Iris pigment epithelial cell (primary cell): ENCODE measurements at places on chromosomes 3 and 15.
A peak's percentile ranks its signal among the peaks of the same experiment; 100 is the strongest.

DNA sequence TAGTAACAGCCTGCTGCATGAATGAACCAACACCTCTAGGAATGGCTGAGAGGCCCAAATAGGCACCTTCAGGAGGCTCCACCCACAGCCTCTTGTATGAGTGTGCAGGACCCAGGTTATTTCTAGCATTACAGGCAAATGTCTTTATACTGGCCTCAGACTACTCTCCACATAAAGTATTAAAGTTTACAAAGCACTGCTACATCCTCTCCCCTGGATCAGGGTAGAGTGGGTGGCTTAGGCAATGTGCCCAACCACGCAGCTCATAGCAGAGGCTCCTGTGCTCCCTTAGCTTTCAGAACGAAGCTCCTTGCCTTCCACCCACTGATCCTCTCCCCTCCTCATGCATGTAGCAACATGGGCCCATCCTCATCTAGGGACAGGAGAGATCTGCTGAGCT lies 16.3 kb downstream of the TMEM43 start:
- DNase-seq = peak; percentile 26

GRCh38 chr15:97482521-97482920 lies 478.0 kb upstream of the ARRDC4 start:
- DNase-seq = no peak

- DNase-seq = no peak
Observed at GRCh38 chr3:177681156-177681555, 483.9 kb upstream of the TBL1XR1 start.

DNA sequence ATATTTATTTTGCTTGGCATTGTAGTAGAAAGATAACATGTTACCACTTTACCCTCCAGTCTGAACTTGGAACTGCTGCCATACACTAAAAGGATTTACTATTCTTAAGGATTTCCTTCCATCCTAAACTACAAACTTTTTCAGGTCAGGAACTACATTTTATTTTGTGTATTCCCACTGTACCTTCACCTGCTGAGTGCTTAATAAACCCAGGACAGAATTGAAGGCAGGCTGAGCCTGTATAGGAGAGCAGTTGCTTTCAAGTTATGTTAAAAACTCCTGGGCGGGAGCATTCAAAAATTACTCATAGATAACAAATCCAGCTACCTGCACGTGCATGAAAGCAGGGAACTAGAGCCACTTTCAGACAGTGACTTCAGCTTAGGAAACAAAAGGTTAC lies 58.3 kb downstream of the CACNA1D start:
- no peak for DNase-seq

DNA sequence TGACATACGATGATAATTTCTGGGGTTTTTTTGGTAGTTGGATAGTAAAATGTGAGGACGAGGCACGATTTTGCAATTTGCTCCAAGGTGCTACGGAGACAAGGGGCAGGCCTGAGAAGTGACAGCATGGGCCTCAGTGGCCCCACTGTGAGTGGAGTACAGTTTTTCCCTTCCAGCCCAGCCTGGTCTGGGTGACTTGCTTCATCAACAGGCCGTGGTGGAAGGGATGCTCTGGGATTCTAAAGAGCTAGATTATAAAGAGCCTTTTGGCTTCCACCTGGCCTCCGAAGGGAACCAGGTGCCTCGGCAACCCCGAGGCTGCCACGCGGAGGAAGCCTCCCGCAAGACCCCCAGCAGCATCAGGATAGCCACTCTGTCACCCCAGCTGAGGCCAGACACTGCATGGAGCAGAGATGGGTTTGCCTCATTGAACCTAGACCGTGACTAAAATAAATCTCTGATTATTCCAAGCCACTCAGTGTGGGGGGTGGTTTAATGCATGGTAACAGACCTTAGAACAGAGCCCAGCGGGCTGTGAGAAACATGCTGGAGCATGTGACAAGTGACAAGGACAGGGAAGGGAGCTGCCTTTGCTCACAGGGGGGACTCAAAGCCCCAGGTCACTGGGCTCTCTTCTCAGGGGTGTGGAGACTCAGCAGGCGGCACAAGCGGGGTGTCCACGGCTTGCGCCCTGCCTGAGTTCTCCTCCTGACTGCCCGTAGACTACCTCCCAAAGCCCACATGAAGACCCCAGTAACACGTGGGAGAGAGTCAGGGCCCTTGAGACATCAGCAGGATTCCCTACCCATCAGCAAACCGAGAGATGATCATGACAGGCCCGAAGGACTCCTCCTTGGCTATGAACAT lies 22.6 kb upstream of the SLC41A3 start:
- no peak for DNase-seq

GRCh38 chr3:152280539-152280938 lies 11.8 kb downstream of the MBNL1 start:
- DNase-seq = no peak

- no peak for DNase-seq
Observed at GRCh38 chr15:45346381-45346780, 32.0 kb downstream of the GATM start.

DNA sequence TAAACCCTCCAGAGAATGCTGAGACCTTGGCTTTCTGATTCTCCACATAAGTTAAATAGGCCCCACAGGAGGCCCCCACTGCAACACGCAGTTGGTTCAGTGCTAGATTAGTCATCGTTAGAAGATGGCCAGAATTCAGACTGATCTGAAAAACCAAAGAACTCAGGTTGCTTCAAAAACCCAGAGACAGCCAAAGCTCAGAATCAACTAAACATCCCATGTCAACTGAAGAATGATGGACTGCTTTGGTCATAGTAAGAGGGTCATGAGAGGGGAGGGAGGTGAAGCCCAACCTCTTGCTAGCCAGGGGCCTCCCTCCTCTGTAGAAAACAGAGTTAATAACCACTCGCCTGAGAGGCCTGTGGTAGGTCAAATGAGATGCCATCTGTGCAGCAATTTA lies 93.1 kb downstream of the AKAP13 start:
- peak; percentile 83 for DNase-seq

DNA sequence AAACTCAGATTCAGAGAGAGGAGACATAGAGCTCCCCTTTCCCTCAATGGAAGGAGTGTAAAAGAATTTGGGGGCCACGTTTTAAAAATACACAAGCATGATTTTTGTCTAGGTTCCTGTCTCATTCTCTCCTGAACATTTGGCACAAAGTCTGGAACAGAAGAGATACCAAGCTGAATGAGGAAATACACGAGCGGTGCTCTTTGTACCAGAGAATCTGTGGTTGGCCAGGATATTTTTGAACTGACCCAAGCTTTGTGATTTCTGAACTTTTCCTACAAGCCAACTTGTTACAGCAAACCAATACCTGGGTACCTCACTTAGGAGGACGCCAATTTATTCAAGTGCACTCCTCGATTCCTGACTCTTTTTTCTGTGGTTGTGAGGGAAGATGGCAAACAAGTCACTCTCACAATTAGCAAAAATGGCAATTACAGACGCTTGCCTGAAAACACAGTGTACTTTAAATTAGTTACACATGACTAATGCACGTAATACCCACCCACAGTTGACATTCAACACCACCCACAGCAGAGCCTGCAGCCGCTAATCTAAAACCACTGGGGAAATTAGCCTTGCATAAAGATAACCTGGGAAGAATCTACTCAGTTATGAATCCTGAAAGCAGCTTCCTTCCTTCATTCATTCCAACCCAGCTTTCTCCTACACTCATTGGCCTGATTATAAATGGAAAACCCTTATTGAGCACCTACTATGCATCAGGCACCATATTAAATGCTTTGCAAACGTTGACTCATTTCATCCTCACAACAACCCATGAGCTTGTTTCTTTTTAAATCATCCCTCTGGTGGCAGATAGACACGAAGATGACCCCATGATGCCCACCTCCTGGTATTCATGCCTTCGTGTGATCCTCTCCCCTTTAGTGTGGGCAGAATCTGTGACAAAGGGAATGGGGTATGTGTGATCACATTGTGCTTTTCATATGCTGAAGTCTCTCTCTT lies 293.5 kb downstream of the KBTBD8 start:
- no peak for DNase-seq

GRCh38 chr3:69535613-69536012 lies 149.7 kb upstream of the FRMD4B start:
- no peak for DNase-seq

DNA sequence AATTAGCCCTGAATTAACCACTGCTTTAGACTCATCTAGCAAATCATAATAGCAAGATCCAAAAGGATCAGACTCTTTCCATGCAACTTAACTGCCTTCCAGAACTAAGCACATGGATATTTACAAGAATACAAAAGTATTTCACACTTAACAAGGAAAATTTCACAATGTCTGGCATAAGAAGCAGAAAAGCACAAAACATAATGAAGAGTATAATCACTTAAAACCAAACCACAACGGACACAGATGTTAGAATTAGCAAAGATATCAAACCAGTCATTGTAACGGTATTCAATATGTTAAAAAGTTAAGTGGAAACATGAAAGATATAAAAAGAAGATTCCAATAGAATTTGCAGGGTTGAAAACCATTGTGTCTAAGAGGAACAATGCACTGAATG lies 51.5 kb upstream of the COL6A6 start:
- DNase-seq = no peak

GRCh38 chr3:170961616-170962400 lies 53.4 kb upstream of the EIF5A2 start:
- peak; percentile 46 for DNase-seq

DNA sequence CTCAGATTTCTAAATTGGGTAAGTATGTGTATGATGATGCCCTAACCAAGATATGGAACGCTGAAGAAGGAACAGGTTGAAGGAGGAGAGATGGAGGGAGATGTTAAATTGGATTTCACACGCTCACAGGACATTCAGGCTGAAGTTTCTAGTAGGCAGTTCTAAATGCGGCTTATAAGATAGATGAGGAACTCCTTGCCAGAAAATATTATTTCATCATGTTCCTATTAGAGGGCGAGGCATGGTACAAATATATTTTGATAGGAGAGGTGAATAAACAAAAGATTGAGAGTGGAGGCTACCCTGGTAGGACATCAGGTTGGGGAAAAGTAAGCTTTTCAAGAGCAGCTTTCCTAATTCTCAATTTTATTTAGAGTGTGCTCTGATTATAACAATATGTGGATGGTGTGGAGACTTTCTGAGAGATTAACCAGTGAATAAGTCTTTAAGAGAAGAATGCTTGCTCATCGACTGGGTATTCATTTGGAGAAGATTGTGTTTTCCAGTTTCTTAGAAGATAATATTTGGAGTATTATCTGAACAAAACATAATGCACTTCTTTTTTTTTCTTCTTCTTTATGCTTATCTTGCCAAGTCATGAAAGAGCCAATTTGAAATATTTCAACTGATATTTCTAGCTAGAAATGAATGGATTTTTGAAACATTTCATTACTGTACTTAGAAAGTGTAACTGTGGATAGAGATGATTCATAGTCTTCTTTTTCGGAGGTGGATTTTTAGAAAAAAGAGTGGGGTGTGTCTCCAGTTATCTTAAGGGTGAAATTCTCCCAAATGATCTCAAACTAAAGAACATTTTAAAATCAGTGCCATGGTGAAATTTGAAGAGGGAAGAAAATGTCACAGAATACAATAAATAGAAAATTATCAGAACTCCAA lies 88.5 kb downstream of the B3GALNT1 start:
- DNase-seq = no peak

DNA sequence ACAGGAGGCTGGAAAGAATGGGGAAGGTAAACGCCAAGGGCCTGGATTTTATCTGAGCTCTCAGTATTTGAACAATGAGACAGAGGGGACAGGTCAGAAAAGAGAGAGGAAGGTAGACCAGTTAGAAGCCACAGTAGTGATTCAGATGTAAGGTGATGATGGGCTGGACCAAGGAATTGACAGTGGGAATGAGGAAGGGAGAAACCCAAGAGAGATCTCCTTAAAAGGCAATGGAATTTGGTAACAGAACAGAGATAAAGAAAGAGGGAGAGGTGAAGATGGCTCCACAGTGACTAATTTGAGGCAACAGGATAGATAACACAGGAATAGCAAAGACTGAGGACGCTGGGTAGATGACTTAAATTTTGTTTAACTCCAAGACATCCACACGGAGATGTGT lies 11.4 kb upstream of the HEG1 start:
- no peak for DNase-seq

GRCh38 chr3:30426293-30426993 lies 180.0 kb upstream of the TGFBR2 start:
- DNase-seq = peak; percentile 93

- peak; percentile 45 for DNase-seq
Observed at GRCh38 chr3:143628971-143629370, 219.3 kb downstream of the SLC9A9 start.

DNA sequence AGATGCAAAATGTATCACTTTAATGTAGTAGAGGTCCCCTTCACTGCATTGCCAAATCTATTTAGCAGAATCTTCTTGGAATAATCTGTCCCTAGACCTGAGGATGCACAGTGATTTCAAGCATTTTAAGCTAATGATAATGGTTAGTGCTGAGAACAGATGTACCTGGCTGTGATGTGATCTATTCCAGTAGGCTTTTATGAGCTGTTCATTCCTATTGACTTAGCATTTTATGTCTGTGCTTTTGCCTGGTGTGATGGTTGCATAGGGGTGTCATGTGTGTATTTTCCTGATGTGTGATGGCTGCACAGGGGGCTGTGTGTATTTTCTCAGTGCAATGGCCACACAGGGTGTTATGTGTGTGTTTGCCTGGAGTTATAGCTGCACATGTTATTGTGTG lies 272.9 kb downstream of the TIGIT start:
- DNase-seq = no peak

- peak; percentile 73 for DNase-seq
Observed at GRCh38 chr3:43872901-43873300, 182.2 kb downstream of the ABHD5 start.

GRCh38 chr15:38163658-38164057 lies 89.0 kb upstream of the SPRED1 start:
- no peak for DNase-seq

GRCh38 chr3:68088216-68088615 lies 433.8 kb upstream of the SUCLG2 start:
- DNase-seq = no peak

- no peak for DNase-seq
Observed at GRCh38 chr3:44232407-44232806, 9.3 kb upstream of the TOPAZ1 start.

GRCh38 chr15:48058371-48058770 lies 62.4 kb upstream of the SLC24A5 start:
- no peak for DNase-seq

- DNase-seq = peak; percentile 78
Observed at GRCh38 chr15:90465140-90465929, 64.4 kb upstream of the CRTC3 start.

GRCh38 chr3:70400194-70400593 lies 87.8 kb upstream of the MDFIC2 start:
- DNase-seq = no peak

DNA sequence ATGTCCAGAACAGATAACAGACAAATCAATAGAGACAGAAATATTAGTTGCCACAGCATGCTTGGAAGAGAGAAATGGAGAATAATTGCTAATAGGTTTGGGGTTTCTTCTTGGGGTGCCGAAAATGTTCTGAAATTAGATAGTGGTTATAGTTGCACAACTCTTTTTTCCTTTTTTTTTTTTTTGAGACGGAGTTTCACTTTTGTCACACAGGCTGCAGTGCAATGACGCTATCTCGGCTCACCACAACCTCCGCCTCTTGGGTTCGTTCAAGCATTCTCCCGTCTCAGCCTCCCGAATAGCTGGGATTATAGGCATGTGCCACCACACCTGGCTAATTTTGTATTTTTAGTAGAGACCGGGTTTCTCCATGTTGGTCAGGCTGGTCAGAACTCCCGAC lies 163.3 kb downstream of the PLCH1 start:
- DNase-seq = no peak

- DNase-seq = no peak
Observed at GRCh38 chr3:170974872-170975271, 51.6 kb downstream of the SLC2A2 start.
